ENCODE measurements at places on chromosomes 6 and 20.

DNA sequence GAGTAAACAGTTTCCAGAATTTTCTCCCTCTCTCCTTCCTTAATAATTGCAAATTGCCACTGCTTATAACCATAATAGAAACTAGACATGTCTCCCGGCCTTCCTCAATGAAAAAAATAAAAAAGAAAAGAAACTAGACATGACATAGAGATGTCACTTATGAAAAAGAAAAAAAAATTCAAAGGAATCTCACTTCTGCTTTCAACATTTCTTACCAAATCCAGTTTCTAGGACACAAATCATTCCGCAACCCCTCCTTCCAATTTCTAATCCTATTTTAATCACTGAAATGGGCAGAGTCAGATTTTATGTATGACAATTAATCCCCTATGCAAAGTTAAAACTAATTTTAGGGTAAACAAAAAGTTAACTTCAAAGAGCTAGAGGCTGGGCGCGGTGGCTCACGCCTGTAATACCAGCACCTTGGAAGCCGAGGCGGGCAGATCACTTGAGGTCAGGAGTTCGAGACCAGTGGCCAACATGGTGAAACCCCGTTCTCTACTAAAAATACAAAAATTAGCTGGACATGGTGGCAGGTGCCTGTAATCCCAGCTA, 40.1 kb upstream of the EEF1A1 start:
- DNase-seq, result no peak

GRCh38 chr6:94953867-94954631, 623.3 kb upstream of the MANEA start:
- DNase-seq, result no peak

DNA sequence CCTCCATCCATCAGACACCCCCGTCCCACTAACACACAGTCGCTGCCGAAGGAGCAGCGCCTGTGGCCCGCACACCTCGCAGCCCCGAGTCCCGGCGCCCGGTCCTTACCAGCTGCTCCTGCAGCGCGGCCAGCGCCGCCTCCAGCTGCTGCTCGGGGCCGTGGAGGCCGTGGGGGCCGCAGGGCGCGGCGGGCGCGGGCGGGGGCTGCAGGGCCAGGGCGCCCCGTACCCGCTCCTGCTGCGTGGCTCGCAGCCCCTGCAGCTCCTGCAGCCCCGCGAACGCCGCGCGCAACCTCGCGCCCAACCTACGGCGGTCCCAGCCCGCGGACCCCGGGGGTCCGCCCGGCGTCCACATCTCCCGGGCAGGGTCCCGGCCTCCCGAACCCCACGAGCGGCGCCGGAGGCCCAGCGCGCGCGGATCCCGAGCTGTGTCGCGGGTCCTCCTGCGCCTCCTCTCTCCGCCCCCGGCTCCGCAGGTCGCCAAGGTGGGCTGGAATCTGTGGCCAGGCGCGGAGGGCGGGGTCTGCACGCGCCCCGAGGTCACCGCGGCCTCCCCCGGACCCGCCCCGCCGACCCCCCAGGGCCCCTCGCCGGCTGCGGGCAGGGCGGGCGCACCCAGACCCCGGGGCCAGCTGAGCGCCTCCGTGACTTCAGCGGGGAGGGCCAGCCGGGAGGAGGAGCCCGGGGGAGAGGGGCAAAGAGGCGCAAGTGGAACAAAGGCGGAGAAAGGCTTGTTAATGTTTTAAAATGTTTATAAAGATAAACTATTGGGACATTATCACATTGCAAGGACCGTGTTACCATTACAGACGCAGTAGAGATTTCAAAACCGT, at the start of gene DACT2:
TSS of gene DACT2 (minus strand) at position 499 of the 833 bp plus-strand sequence. CDS start at position 355, 144 bp downstream.
- DNase-seq, result no peak

DNA sequence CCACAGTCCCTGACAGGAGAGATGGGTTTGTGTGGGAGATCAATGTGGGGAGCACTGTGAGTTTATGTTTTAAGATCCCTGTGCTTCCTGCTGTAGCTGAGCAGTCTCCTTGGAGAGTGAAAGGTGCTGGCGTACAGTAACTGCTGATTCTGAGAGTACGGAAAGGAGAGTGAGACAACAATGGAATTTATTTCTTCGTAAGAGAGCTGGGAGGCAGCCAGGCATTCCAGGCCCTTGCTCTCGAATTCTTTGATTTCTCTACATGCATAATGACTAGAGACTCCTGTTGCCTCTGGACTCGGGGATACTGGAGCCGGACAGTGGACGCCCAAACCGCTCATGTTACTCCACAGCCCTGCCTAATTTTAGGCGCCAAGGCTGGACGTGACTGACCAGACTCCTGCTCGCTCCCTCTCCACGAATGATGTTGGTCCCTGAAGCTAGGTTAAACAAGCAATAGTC, 131.0 kb upstream of the PHACTR1 start:
- DNase-seq, result no peak

DNA sequence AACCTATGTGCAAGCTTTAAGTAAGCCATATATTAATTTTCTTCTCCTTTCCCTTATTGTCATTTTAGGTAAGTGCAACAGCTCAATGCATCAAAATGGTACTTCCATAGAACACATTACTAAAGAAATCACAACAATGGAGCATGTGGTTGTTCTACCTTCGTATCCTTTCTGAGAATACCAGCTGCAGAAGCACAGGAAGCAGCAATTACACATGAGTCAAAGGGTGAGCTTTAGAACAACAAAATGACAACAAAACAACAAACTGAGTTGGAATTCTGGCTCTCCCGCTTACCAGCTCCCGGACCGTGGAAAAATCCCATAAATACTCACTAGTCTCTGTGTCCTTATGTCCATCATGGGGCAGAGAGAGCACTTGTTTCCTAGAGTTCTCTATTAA, 108.9 kb downstream of the BCAS1 start:
- no peak for DNase-seq

DNA sequence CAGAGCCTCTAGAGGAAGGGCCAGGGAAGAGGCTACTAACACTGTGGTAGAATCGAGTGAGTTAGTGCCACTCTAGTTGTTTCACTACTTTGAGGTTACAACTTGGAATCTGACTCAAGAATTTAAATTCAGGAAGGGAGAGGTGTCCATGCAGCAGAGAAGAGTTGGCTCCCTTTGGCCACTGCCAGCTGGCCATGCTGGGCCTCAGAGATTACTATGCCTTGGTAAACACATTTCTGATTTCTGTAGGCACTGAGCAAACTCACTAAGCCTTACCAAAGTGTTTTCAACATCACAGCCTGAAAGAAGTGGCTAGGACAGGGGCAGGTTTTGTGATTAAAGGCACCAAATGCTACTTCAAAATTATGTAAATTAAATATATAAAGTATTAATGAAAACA, 61.9 kb downstream of the ZHX3 start:
- DNase-seq, result no peak

- no peak for DNase-seq
Measured at GRCh38 chr6:86581833-86582232, 355.5 kb upstream of the HTR1E start.

GRCh38 chr6:150153905-150154492, 11.2 kb downstream of the PPP1R14C start:
- no peak for DNase-seq

- no peak for DNase-seq
Measured at GRCh38 chr6:39812853-39813533, 20.8 kb downstream of the DAAM2 start.

- no peak for DNase-seq
Measured at GRCh38 chr20:32829311-32830005, 9.7 kb downstream of the MAPRE1 start.

DNA sequence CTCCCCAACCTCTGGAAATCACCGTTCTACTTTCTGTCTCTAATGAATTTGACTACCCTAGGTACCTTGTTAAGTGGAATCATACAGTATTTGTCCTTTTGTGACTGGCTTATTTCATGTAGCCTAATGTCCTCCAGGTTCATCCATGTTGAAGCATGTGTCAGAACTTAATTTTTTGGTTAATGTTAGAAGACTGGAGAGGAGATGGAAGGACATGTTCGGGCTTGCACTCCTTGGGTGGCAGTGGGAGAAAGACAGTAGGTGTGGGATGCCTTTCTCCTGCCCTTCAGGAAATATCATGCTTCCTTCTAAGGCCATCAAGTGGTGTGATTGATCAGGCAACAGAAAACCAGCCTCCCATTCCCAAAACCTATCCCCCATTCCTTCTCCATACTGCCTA, 61.1 kb upstream of the RNF144B start:
- no peak for DNase-seq

DNA sequence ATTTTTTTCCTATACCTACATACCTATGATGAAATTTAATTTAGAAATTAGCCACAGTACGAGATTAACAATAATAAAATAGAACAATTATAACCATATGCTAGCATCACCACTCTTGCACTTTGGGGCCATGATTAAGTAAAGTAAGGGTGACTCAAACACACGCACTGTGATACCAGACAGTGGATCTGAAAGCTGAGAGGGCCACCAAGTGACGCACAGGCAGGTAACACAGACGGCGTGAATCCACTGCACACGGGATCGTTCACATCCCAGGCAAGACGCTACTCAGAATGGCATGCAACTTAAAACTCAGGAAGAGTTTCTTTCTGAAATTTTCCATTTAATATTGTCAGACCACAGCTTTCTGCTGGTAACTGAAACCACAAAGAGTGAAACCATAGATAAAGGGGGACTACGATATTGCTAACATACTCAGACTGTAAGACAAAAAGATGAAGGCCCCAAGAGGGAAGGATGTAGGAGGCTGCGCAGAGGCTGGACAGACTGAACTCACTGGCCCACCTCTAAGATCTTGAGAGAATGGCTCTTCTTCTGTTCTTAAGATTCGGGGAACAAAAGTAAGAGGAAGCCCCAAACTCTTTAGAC, 17.9 kb downstream of the RRBP1 start:
- no peak for DNase-seq
